Cardiac fibroblast (primary cell): ENCODE measurements at places on chromosomes 13 and 19.

- no peak for DNase-seq
Measured at GRCh38 chr13:98529171-98529570, 47.7 kb downstream of the STK24 start.

- DNase-seq = peak; percentile 94
Measured at GRCh38 chr19:46471116-46471733, at the start of gene PNMA8A. PNMA8A (minus strand) TSS chr19:46471563; CDS start chr19:46471035, 528 bp downstream.

GRCh38 chr19:4457654-4458395 lies at the start of gene UBXN6:
UBXN6 (minus strand) TSS chr19:4457794; CDS start chr19:4457697, 97 bp downstream.
- peak; percentile 99 for DNase-seq

- no peak for DNase-seq
Measured at GRCh38 chr19:50980208-50980607, 3.5 kb downstream of the KLK7 start.

DNA sequence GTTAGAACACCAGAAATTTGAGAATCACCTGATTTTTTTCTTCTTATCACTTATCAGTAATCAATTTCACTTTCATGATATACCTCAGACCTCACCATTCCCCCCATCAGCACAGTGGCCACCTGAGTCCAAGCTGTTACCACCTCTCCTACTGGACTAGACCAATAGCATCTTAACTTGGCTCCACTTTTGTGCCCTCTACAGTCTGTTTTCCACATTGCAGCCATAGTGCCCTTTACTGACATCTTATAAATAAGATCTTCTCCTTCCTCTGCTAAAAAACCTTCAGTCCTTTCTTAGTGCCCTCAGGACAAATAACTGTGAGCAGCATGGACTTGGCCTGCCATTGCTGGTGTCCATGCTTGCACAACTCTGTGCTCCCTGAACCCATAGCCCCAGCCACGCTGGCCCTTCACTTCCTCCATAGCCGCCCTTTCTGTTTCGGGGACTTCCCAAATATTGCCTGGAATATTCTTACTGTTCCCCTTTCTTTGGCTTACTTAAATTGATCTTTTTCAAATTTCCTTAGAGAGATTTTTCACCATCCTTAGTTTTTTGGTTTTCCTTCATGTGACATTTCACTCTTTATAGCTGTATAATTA lies 380.8 kb downstream of the LMO7 start:
- DNase-seq = peak; percentile 57

DNA sequence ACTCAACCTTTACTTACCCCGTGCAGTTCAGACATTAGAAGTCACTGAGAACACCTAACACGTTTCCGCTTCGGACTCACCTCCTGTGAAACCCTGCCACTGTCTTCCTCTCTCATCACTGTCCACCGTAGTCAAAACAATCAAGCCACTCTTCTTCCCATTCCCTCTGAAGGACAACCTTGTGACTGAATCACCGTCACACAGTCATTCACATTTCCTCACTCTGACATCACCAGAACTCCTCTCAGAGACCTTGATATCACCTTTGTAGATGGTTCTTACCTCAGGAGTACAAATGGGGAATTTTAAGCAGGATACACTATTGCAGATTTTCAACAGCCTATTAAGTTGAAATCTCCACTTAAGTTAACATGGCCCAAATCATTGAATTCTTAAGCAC lies 1.3 kb upstream of the KBTBD6 start:
- no peak for DNase-seq

- DNase-seq = no peak
Measured at GRCh38 chr13:50610238-50610637, 233.3 kb downstream of the DLEU7 start.
